Progenitor cell of endocrine pancreas (in vitro differentiated cells): ENCODE measurements at places on chromosomes 5 and 9.

DNA sequence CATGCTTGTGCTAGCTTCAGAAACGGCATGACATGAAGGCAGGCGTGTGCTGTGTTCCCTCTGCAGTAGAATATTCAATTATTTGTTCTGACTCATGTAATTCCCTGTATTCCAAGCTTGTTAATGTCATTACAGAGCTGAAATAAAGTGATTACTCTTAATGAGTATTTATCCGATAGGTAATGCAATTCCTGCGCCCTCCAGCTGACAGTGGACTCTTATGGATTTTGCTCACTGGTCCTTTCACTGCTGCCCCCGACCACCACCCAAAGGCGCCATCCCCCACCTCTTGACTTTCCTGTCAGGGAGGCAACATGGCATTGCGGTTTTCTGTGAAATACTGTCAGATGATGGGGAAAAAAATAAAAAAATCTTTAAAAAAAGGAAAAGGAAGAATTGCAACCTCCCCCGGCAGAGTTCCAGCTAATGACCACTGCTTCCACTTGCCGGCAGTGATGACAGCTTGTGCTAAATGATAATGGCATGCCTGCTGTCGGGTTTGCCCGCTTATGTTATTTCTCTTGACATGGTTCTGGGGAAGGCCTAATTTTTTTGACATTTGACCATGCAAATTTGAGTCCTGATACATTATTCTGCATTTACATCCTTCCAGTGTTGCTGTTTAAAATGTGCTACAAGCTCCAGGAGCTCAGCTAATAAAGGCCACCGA lies 335.3 kb upstream of the ADAMTS16 start:
- no peak for DNase-seq

DNA sequence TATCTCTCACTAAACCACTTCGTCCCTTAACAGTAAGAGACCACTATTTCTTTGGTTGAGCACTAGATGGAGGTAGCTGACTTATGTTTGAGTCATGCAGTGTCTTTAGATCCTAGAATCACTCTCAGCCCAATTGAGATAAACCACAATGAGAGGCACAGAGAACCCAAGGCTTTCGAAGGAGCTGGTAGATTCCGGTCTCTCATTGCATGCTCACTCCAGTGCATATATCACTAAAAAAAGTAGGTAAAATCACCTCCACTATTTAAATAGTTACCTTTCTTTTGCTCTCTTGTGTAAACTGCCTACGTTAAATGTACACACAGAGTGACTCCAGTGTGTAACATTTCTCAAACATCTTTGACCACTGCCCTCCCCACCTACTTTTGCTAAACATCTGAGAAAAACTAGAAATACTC lies 27.6 kb downstream of the ACTL7A start:
- DNase-seq: no peak

GRCh38 chr5:103119070-103119764 lies 721 bp downstream of the GIN1 start:
- DNase-seq: no peak

DNA sequence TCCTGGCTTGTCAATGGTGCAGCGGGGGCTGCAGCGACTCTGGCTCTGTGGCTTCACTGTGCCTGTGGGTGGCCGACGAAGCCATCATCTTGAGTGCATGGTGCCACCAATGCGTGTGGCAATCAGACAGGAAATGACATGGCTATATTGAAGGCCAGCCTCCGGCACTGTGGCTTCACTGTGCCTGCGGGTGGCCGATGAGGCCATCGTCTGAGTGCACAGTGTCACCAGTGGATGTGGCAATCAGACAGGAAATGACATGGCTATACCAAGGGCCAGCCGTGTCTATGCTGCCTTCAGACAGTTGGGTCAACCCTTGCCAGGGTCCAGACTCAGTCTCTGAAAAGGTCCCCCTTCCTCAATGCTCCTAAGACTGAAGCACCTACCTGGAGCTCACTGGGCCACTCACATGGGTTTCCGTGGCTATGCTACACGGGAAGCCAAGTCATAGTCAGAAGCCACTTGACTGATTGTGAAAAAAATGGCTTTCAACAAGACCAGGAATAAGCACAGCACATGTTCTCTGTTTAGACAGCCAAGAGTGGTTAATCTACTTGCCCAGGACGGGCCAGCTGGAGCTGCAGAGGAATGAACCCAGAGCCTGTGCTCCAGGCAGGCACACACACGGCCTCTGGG lies 67.5 kb upstream of the S1PR3 start:
- DNase-seq: no peak

- no peak for DNase-seq
Measured at GRCh38 chr5:153835891-153836515, 202.7 kb downstream of the FAM114A2 start.

DNA sequence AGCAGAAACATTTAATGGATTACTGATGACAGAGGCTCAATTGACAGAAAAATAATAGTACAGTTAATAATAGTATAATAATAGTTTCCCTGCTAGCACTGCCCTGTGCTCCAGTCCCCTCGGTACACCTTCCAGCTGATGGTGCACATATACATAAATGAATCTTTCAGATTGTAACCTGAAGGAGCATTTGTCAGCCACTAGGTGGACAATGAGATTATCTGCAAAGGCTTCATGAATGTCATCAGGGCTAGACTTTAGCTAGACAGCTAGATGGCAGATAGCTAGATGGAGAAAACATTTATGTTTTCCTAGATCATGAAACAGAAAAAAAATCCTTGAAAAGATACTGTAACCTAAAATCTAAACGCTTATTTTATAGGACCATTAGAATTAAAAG lies 304.4 kb upstream of the SMC2 start:
- no peak for DNase-seq

DNA sequence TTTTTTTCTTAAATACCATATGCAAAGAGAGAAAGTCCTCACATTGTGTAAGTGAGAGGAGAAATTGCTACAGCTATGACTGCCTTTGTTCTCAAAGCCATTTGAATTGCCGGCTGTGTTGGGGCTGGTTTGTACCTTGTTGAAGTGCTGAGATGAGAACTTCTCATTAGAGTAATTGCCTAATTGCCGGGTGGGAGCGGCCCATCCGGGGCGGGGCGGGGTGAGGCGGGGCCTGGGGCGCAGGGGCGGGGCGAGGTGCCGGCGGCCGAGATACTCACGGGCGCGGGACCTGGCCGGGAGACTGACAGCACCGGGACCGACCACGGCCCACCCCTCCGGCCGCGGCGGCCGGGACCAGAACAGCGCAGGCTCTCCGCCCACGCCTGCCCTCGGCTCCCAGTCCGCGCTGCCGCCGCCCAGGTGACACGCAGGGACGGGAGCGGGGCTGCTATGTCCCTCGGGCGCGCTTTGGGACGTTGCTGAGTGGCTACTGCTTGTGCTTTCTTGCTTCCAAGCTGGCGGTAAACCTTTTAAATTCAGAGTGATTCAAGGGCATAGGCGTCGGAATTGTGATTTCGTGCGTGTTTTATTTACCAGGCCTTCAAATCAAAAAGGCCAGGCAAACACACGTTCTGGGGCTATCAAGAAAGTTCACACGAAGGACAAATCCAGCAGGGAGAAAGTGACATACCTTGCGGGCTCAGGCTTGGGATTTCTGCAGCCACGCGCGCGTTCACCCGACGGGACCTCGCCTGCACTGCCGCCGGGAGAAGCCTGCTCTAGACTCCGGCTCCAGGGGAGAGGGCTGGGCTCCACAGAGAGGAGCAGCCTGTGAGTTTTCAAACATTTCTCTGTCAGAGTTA lies 269.1 kb downstream of the FANCC start:
- peak; percentile 37 for DNase-seq

GRCh38 chr5:60830581-60831127 lies 13.4 kb downstream of the ELOVL7 start:
- DNase-seq: no peak

DNA sequence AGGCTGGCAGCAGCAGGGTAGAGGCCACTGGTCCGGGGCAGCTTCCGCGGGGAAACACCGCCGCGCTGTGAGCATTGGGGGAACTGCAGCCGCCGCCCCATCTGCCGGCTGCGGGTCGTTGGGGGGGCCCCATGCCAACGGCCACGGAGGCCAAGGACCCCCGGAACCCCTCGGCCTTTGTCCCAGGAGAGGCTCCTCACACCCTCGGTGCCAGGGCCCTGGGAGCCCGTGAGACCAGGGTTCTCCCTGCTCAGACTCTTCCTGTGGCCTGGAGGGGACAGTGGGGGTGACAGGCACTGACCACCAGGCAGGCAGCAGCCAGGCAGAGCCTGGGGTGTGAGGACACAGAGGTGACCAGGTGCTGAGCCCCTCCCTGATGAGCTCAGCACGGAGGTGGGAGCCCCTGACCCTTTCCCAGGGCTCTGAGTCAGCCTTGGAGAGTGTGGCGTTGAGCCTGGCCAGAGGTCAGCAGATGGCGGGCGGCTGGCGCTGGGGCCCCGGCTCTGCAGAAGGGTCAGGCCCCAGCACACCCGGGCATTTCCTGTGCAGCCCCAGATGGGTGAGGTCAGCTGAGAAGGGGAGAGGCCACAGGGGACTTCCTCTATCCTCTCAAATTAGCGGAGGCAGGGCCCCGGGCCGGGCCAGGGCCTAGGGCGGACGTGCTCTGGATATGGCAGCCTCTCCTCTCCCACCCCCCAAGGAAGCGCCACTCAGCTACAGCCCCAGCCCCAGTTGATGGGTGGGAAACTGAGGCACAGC lies 17.9 kb upstream of the EGFL7 start:
- DNase-seq: peak; percentile 58

GRCh38 chr5:115246361-115246991 lies 16.2 kb downstream of the PGGT1B start:
- no peak for DNase-seq

GRCh38 chr5:123628860-123629544 lies 117.0 kb downstream of the CSNK1G3 start:
- no peak for DNase-seq

GRCh38 chr9:91530829-91531228 lies 107.2 kb upstream of the NFIL3 start:
- no peak for DNase-seq

GRCh38 chr5:72214168-72214567 lies 105.9 kb downstream of the MRPS27 start:
- no peak for DNase-seq

DNA sequence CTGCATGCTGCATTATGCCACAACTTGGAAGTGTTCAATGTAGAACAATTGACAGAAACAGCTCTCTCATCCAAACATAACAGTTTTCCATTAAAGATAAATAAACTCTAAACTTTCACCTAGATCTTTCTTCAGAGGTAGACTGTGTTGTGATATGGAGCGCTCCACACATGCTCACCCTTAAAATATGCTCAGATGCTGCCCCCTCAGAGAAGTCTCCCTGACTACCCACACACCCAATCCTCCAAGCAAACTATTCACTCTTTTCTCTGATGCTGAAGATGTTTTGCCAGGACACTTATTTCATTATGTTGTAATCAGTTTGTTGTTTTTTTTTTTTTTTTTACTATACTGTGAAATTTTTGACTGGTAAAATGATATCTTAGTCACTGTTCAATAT lies 206.6 kb upstream of the RASA1 start:
- DNase-seq: no peak

DNA sequence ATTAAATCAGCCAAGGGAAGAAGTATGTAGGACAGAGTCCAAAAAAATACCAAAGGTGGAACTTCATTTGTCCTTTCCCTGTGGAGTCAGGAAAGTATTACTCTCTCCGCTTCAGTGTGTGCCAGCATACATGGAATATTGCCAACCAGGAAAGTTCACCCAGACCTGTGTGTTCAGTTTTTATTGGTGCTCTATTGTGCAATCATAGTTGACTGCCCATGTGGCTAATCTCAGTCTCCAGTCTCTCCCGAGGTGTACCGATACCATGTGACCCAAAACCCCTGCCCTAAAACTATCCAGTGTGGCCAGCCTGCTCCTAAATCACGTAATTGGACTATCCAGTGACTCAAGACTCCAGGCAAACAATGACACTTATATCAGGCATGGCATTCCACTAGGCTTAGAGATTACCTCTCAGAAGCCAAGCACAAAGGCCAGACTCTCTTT lies 38.8 kb downstream of the NFX1 start:
- DNase-seq: no peak

GRCh38 chr5:127943061-127943371 lies 140.6 kb upstream of the SLC12A2 start:
- DNase-seq: no peak

DNA sequence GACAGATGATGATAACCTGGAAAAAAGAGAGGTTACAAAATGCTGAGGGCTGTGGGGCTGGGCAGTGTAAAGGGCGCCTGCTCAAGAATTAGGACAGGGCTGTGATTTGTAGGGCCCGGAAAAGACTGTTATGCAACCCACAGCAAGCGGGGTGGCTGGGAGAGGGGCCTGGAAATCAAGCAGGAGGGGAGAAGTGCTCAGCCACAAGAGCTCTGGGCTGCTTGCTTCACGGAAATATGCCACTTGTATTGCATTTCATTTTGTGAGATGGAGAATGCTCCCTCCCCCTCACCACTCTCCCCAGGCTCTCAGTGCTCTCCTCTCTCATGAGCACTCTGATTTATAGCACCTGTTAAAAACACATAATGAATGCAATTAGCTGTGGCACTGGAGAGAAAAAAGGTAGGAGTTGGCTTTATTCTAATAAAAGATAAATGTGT lies 8.4 kb upstream of the HAND1 start:
- no peak for DNase-seq

DNA sequence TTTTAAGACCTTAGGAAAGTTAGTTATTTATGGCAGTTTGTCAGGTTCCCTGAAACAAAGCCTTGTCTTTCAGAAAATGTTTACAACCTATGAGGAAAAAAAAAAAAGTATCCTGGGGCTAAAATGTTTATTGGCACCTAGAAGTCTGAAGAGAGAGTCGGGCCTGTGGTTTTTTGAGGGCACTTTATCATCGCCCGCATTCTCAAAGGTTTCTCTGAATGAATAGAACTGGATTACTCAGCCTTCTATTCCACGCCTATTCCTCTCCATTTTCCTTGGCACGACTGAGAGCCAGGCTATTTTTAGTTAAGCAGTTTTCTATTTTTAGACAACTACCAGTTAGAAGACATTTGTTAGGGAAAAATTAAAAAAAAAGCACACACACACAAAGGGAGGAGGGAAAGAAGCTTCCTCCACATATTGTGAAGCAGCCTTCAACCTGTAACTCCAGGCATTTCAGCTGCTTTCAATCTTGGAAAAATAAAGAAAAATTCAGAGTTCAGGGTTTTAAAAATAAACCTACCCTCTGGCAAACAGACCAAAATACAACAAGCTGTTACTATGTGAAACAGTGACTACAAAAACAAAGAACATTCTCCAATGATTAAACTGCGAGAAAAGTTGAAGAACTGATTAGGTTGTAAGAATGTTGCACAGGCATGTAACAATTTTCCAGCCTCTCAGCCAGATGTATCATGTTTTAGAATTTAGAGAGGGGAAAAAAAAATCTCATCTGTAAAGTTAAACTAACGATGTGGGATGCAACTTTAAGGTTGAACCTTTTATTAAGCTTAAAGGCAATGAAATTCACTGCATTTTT lies 97.0 kb downstream of the MEF2C start:
- no peak for DNase-seq

DNA sequence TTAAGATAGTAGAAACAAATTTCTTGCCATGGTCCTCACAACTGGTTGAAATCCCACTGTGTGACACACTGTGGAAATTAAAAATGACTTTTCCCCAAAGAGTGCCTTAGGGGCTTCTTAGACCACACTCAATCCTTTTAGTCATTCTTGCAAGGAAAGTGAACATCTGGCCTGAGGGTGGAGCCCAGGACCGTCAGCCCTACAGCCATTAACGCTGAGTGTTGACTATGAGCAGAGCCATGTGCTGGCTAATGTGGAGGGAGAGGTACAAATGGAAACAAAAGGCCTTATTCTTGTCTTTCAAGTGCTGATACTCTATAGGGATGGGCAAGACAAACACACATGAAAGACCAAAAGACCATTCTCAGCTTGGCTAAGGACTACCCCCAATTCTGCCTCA lies 456.5 kb downstream of the ZSWIM6 start:
- DNase-seq: no peak

GRCh38 chr9:114995681-114996221 lies 65.4 kb upstream of the TNFSF8 start:
- DNase-seq: no peak
